ENCODE measurements at places on chromosomes 4 and X.

- DNase-seq: no peak
Observed at GRCh38 chrX:122596998-122597397, 587.1 kb upstream of the GRIA3 start.

DNA sequence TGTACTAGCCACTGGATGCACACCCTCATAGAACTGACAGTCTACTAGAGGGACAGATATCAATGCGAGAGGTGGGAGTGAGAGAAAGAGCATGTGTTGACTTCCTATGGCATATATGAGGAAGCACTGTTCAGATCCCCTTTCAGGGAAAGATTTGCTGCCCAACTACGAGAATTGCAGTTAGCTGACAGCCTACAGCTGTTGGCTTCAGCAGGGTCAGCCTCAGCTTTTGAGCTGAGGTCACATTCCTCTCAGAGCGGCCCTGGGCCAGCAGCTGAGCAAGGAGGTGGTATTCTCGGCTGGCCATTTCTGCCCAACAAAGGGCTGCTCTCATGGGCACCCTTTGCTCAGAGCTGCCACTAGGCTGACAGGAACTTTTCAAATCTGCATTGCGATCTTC lies 580.2 kb downstream of the MID1IP1 start:
- no peak for DNase-seq

DNA sequence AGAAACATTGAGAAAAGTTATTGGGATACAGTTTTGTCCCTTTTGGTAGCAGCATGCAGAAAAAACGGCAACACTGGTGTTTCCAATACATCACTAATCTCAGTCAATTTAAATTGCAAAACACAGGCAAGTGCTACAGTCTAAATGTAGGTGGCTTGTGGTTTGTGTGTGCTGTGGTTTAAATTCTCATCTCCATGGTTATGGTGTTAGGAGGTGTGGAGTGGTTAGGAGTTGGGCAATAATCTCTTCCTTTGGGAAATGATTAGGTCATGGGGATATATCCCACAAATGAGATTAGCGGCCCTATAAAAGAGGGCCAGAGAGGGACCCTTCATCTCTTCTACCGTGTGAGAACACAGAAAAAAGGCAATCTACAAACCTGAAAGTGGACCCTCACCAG lies 1344.3 kb downstream of the ADGRL3 start:
- DNase-seq: no peak

- no peak for DNase-seq
Observed at GRCh38 chr4:88223516-88223915, 60.8 kb downstream of the PPM1K start.

DNA sequence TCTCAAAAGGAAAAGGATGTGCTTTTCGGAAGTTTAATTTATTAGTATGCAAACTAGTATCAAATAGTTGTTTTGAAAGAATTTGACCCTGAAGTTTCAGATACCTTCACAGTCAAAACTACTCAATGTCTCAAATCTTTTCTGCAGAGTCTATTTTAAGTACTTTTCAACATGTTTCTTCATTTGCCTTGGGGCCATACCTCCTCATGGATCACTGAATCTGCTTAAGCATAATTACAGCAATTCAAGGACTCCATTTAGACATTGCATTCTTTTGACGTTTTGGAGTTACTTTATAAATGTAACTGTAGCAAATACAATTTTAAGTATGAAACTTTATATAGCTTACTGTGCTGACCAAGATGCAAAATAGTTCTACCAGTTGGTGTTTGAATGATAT lies 25.5 kb downstream of the PALLD start:
- DNase-seq: peak; percentile 23

DNA sequence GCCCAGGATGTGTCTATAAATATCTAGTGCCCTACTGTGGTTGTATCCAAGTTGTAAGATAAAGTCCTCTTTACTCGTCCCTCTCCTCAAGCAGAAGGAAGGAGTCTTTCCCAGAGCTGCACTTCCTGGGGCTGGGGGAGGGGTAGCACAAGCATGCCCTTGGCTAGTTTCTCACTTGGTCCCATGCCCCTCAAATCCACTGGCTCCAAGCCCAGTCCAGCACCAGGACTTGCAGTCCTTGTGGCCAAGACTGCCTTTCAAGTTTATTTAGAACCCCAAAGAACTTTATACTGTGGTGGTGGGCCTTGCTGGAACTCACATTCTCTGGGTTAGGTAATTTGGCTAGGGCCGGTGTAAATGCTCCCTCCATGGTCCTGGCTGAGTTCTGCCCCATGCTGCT lies 43.2 kb upstream of the SLC10A4 start:
- peak; percentile 12 for DNase-seq

DNA sequence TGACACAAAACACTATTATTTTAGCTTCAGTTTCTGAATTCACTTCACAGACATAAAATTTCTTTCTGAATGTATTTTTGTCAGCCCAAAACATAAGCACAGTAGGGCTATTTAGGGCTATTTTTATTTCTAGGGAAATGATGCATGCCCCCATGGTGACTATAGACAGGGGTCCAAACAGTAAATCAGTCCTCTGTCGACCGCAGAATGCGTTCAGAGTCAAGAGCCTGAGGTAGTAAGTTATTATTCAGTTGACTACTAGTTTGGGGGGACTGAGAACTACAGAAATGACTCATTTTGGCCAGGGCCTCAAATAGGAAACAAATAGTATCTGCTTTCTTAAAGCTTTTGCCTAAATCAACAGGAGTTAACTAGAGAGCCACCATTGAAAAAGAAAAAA lies 414.4 kb downstream of the AFF2 start:
- no peak for DNase-seq

DNA sequence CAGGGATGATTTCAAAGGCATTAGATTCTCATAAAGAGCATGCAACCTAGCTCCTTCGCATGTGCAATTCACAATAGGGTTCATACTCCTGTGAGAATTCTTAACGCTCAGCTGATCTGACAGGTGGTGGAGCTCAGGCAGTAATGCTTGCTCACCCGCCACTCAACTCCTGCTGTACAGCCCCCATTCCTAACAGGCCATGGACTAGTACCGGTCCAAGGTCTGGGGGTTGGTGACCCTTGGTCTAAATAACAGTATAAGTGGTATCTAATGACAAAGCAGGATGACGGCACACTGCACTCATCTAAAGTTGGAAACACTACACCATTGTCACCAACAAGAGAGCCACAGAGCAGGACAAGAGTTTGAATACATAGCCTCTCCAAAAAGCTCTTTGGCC lies 28.5 kb downstream of the ADGRA3 start:
- no peak for DNase-seq

DNA sequence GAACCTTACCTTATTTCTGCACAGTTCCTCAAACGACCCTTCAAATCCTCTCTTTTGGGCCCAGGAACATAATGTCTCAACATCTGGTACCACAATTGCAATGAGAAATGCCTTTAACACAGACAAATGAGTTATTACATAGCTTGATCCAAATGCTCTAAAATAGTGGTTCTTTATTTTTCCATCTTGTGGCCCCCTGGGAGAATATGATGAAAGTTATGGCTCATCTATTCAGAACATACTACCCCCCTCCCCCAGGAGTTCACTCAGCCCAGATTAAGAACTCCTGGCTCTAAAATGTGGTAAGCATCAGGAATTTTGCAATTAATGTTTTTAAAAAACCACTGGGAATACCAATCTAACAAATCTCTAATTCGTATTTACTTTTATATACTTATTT lies 23.9 kb upstream of the CENPU start:
- no peak for DNase-seq

DNA sequence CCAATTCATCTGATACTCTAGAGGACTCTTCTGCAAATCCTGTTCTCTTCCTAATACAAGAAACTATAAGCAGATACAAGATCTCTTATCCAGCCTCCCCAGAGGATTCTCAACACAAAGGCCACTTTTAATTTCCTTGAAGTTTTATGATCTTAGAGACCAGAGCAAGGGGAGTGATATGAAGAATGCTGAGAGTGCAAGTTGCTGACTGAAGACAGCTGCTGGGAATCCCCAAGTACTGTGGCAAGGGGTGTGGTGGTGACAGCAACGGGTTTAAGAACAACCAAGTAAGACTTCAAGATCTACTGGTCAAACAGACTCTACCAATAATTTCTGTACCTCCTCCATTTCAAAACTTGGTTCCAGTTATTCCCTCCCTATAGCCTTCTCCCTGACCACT lies 7.0 kb downstream of the AMMECR1 start:
- DNase-seq: no peak

- DNase-seq: no peak
Observed at GRCh38 chr4:158682066-158682465, 10.0 kb downstream of the ETFDH start.

- DNase-seq: no peak
Observed at GRCh38 chrX:670645-671044, 40.1 kb downstream of the SHOX start.

DNA sequence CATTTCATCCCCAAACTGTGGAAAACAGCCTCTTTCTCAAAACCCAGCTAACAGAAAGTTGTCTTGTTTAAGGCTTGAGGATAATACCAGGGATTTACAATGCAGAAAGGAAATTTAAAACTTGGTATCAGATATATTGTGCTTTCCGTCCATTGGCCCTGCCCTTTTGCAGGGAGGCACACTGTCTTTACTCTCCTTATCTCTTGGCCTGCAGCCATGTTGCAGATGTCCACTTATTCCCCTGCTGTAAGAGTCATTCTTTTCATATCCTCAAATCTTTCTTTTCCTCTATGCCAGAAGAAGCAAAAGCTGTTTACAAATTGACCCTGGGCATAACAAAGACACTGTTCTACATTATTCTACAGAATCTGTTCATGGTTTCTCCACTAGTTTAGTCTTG lies 75.6 kb upstream of the DYNLT3 start:
- DNase-seq: no peak

DNA sequence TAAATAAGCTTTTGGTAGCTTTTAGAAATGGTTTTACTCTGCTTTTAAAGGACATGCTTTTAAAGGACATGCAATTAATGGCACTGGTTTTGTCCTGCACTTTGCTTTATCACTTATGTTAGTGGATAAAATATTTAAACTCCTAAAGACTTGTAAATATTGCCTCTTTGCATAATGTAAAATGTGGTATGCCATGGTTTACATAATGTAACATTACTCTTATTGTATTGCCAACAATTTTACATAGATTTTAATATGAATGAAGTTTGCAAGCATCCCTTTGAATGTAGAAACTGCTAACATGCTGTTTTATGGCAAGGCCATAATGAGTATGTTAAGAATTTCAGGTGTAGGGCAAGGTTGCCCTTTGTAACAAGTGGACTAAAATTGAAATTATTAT lies 118.4 kb downstream of the CHIC1 start:
- no peak for DNase-seq

GRCh38 chr4:40192114-40193015 lies 4.5 kb upstream of the RHOH start:
- no peak for DNase-seq

DNA sequence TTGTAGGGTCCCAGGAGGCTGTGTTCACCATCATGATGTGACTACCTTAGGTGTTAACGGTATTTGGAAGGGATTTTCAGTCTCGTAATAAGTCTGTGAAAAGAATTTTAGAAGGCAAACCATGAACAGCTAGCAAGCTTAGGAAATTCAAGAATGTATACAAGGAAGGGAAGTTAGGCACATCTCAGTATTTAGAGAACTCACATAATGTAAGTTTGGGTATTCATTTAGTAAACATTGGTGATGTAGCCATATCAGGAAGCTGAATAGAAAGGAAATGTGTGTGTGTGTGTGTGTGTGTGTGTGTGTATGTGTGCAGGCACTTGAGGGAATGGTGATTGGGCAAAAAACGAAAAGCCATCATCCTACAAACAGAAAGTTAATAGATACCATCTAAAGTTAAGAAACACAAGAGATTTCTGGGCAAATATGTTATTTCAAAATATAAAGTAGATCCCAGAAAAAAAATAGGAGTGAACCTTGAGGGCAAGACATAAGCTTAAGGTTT lies 34.7 kb upstream of the PRKX start:
- DNase-seq: no peak

- DNase-seq: no peak
Observed at GRCh38 chr4:145320294-145320693, 139.9 kb upstream of the OTUD4 start.

DNA sequence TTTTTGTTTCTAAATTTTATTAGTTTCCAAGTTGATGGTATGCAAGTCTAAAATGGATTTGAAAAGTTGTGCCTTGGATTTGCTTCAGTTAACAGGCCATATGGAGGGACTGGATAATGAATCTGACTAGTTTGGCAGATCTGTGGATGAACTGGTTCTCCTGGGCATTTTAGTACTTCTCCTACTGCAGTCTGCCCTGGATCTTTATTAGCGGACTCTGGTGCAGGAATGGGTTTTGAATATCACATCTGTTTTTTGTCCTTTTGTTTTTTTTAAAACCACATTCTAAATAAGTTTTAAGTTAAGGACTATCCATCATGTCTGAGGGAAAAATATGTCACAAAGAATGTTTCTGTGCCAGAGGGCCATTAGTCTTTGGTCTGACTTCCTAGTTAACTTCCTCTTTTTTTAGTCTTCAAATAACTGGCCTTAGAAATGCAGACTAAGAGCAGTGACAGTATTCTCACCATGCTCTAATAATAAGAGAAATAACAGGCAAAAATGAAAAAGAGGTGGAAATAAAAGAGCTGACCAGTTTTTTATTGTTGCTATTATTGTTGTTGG lies 13.9 kb upstream of the DCK start:
- no peak for DNase-seq

DNA sequence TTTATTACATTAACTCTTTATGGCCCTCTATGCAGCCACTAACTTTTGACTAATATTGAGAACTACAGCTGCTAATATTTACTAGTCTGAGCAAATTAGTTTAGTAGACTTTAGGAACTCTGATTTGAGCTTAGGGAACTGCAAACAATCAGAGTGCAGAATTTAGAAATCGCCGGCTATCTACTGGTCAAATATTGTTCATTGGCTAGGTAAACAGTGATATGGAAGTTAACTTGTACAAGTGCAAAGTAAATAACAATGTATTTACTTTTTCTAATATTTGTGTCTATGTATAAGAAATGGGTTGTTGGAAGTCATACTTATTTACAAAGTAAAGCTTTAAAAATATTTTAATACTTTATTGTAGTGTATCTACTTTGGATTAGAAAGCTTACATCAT lies 279.6 kb downstream of the CFAP299 start:
- DNase-seq: no peak

GRCh38 chr4:76022031-76022430 lies 1.3 kb downstream of the CXCL10 start:
- no peak for DNase-seq

GRCh38 chr4:122692641-122693520 lies 39.6 kb upstream of the BBS12 start:
- no peak for DNase-seq

DNA sequence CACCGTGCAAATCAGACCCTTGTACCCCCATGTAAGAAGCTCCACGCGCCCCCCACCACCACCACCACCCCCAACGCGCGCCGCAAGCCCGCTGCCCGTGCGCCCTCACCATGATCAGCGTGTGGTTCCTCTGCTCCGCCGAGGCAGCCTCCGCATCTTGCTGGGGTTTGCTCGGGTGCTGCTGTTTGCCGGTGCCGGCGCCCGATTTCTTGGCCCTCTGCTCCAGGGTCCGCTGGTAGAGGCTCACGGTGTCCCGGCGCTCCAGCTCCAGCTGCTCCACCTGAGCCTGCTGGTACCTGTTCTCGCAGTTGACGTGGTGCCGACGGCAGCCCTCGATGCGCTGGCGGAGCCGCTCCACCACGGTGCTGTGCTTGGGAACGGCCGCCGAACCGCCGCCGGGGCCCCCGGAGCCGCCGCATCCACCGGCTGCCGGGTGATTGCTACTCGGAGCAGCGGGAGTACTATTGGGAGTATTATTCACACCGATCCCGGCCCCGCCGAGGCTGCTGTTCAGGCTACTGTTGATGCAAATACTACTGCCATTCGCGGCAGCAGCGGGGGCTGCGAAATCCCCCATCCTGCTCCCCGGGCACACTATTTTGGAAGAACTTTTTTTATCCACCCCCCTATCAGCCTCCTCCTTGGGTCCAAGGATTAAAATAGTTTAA lies 1.1 kb downstream of the MAML3 start:
- DNase-seq: peak; percentile 46

- DNase-seq: peak; percentile 2
Observed at GRCh38 chr4:93199492-93199891, 629.1 kb upstream of the ATOH1 start.

Data from EL (cell line).